ENCODE measurements at places on chromosomes 11 and 22. TPM values are rescaled to one million over a fixed set of nuclear protein-coding genes. Genes with fewer than 3 reads are reported as not detected.

Gene CTSW
- not detected for total RNA-seq

Gene KRTAP5-10
- not detected for total RNA-seq

- DNase-seq: peak; percentile 99
These were observed 271 bp downstream of the FKBP2 start for GRCh38 chr11:64241241-64241490.

GRCh38 chr11:59172345-59173079, 580 bp downstream of the DTX4 start:
- no peak for DNase-seq

- DNase-seq: peak; percentile 61
These were observed 5.9 kb upstream of the MMP3 start for GRCh38 chr11:102849311-102849710.

DNA sequence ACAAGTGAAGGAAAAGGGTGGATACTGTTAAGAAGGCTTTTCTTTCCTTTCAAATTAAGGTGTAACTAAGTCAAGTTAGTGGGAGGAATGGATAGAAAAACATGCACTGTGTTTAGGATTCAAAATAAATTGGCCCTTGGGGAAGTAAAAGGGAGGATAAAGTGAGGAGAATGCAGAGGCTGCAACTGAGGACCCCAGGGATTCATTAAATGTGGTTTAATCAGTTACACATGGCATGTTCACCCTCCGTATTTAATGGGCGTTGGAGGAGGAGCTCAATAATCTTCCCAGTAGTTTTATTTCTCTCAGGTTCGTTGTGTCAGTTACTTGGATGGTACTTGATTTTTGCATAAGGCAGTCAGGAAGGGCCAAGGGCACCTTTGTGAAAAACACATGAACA, 966.3 kb downstream of the JRKL start:
- DNase-seq: no peak

DNA sequence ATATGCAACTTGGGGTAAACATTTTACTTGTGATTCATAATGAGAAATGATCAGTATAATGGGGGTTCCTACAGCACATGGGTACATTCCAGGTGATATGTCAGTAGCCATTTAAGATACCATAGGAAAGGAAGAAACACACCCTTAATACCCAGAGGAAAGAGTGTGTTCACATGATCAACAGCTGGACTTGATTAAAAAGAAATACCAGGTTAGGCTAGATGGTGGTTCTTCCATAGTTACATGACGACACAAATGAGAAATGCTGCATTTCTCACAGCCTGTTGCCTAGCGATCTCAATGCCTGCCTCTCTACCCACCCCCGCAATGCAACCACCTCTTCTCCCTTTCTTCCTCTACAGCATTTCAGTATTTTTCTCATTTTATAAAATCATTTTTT, 96.8 kb downstream of the TTC28 start:
- DNase-seq: peak; percentile 69

Data from fibroblast of the aortic adventitia (primary cell).